Stimulated activated naive CD8-positive, alpha-beta T cell treated with anti-CD3 and anti-CD28 coated beads, Interleukin-15, Interleukin-2, amounts not matched to agents 100 U/mL and 50 U/mL, for 24 hours (primary cell): ENCODE measurements at places on chromosomes 5 and 9.

GRCh38 chr5:4230471-4230785 lies 634.8 kb downstream of the IRX1 start:
- no peak for DNase-seq

DNA sequence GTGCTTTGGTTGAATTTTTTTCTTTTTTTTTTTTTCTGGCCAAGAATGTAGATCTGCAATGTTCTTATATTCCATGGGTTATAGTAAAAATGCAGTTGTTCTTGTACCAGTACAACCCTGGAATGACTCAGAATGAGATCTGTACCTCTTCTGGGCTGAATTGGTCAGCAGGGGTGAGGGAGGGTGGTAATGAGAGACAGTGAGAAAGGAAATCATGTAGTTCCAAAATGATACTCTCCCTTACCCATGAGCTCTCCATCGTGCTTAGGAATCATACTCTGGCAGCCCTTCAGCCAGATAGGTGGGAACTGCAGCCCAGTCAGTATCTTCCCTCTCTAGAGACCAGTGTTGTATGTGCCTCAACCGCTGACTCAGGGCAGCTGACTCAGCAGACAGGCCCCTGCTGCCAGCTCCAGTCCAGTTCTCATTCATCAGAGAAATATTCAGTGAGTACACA lies 2.1 kb upstream of the GLIS3 start:
- DNase-seq: peak; percentile 21

- no peak for DNase-seq
Observed at GRCh38 chr5:67748165-67748690, 467.3 kb upstream of the PIK3R1 start.

- no peak for DNase-seq
Observed at GRCh38 chr5:177349762-177350161, 1.7 kb downstream of the LMAN2 start.

- DNase-seq: no peak
Observed at GRCh38 chr5:72066705-72067107, 40.6 kb upstream of the MAP1B start.

GRCh38 chr5:173201636-173202265 lies 33.3 kb downstream of the NKX2-5 start:
- no peak for DNase-seq
